Amniotic stem cell (primary cell): ENCODE measurements at places on chromosomes 4 and X.
A peak's percentile ranks its signal among the peaks of the same experiment; 100 is the strongest.

- DNase-seq: no peak
These were observed 84.2 kb downstream of the LNX1 start for GRCh38 chr4:53507058-53507457.

DNA sequence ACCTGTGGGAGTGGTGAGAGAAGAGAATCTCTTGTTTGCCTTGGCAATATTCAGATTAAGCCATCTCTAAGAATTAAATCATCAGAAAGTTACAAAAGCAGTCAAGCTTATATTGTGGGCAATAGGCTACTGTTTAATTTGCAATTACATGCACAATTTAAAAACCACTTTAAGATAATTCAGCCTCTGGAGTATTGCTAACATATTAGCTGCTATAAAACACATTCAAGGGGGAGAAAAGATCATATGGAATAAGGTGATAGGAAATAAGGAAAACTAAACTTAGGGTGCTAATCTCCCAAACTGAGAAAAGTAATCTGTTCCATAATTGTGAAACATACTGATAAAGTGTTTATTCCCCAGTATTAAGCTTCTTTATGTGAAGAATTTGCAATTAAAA is 103.9 kb downstream of the ARAP2 start:
- no peak for DNase-seq

- DNase-seq: peak; percentile 45
These were observed 186.1 kb upstream of the LNX1 start for GRCh38 chr4:53777244-53777984.

- no peak for DNase-seq
These were observed 2.1 kb downstream of the NDNF start for GRCh38 chr4:121070274-121070673.

DNA sequence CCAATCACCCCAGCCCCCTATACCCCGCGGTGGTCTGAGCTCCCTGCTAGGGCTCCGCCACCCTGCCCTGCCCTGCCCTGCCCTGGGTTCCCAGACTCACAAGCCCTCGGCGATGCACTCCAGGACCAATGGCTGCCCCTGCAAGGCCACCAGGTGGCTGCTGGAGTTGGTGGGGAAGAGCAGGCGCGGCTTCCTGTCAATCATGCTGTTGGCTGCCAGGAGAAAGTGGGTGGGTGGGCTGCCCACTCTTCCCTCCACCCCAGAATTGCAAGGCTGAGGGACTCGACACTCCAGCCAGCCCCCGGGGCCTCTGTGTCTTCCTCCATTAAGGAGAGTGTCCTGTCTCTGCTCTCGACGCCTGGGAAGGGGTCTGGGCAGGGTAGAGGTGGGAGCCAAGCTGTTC is 15.7 kb downstream of the L1CAM start:
- DNase-seq: no peak

DNA sequence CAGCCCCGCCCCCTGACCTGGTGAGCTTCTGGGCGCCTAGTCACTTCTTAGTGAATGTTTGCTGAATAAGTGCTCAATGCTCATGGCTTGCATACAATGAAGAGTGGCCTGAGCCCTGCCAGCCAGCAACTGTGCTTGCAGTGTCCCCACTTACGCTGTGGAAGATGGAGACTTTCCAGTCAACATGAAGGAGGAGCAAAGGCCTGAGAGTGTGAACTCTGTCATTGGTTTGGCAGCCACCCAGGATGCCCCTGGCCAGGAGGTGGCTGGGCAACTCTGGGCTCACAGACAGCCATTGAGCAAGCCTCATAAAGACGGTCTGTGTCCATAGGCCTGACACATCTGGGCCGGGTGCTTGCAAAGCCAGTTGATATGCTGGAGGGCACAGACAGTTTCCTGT is 72.1 kb upstream of the MAMLD1 start:
- no peak for DNase-seq

- no peak for DNase-seq
These were observed 15.8 kb downstream of the SMPX start for GRCh38 chrX:21741869-21742701.
